ENCODE measurements at places on chromosomes 12 and 14.

DNA sequence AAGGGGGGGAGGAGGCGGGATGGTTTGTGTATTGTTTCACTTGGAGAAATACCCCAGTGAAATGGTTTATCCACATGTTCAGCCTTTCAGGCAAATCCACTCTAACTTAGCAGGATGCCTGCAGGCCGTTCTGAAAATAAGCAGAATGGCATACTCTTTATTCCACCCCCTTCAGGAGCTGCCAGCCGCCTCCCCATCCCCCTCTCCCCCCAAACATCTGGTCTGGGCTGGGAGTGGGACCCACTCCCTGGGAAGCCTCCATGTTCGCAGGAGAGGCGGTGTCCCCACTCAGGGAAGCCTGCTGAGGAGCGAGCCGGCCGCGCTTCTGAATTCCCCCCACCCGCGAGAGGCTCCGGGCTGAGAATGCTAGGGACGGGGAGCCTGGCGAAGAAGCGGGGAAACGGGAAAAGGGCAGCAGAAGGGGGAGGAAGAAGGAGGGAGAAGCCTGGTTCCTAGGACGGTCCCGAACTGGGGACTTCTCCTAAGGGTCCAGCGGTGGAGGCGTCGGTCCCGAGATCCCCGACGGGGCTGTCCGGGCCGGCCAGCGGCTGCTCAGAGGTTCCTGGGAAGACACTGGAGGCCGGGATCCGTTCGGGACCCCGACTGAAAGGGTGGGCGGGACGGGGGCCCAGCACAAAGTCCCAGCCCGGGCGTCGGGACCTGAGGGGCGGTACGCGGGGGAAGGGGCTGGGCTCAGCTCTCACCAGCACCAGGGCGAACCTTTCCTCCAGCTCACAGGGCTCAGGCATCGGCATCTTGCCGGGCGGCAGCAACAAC is 666 bp downstream of the FMNL3 start:
- DNase-seq, result peak; percentile 38

- no peak for DNase-seq
These were observed 52.7 kb downstream of the KCNA5 start for GRCh38 chr12:5096241-5096924.

DNA sequence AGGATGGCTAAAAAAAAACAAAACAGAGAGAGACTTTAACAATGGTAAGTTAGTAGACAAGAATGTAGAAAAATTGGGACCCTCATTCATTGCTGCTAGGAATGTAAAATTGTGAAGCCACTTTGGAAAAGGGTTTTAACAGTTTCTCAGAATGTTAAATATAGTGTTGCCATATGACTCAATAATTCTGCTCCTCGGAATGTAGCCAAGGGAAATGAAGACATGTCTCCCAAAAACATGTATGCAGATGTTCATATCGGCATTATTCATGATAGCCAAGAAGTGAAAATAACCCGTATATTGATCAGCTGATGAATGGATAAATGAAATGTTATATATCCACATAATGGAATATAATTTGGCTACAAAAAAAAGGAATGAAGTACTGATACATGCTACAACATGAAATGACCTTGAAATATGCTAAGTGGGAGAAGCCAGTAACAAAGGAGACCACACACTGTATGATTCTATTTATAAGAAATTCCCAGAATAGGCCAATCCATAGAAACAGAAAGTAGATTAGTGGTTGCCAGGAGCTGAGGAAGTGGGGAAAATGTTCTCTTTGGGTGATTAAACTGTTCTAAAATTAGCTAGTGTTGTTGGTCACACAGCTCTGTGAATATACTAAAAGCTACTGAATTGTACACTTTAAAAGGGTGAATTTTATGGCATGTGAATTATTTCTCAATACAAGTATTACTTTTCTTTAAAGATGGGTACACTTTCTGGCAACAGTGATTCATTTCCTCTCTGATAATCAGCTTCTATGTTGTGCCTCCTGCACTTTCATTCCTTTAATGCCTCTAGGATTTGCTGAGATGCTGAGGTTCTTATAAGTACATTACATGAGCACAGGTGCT is 132.5 kb downstream of the DAAM1 start:
- no peak for DNase-seq

DNA sequence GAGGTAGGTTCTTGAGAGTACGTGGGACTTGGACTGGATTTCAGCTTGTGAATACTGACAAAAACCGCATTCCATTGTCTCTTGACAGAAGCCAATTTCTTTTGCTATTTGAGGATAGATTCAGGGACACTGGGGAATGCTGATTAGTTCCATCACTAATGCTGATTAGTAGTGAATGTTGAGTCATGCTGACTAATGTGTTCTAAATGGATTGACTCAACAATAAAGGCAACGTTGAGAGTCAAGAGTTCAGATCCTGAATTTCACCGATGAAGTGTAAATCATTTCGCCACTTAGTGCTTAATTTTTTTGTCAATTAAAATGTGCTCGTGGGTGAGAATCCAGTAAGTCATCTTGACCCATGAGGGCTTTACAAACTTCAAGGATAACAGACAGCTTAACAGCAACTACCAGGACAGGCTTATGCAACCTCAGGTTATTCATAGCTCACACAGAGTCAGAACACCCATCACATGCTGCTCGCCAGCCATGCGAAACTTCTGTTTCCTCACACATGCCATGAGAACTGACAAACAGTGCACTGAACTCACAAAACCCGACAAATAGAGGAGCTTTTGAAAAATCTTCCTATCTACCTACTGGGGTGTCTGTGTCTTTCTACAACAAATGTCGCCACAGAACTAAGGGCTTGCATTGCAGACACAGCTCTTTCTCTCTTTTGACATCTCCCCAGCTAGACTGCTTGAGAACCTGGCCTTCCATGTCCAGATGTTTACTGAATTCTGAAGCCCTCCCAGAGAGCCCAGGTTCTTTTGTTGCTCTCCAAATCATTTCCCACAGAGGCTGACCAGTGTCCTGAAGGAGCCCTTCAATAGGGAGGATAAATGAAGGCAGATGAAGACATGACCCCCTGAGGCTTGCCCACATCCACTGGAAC is 316.4 kb downstream of the ZFP36L1 start:
- no peak for DNase-seq

GRCh38 chr14:104266631-104267575 is 128.5 kb downstream of the KIF26A start:
- DNase-seq, result no peak

- no peak for DNase-seq
These were observed 1.4 kb downstream of the WSB2 start for GRCh38 chr12:118059341-118060191.

- DNase-seq, result peak; percentile 41
These were observed 89.8 kb downstream of the CRADD start for GRCh38 chr12:93766796-93767523.

DNA sequence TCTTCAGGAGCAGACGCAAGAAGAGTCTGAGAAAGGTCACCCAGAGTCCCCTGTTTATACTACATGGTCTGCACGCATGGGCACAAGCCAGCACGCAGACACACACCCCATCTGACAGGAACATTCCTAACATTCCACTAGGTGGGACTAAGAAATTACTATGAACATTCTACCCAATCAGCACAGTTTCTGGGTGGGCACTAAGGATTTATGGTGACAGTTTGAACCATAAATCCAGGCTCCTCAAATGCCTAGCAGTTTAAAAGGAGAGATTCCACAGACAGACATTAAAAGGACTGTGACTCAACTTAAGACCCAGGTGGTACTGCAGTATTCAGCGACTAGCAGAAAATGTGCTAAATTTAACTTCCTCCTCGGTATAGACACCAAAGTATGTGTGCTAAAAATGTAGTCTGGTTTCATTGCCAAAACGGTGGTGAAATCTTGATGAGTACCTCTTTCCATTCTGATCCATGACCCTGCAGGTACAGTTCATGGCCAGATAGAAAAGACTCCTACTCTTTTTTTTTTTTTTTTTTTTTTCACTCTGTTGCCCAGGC is 16.2 kb downstream of the ABHD4 start:
- peak; percentile 80 for DNase-seq

- DNase-seq, result no peak
These were observed 10.1 kb downstream of the ISM2 start for GRCh38 chr14:77488558-77488957.

- DNase-seq, result no peak
These were observed 88.7 kb downstream of the BCL11B start for GRCh38 chr14:99183311-99183710.

DNA sequence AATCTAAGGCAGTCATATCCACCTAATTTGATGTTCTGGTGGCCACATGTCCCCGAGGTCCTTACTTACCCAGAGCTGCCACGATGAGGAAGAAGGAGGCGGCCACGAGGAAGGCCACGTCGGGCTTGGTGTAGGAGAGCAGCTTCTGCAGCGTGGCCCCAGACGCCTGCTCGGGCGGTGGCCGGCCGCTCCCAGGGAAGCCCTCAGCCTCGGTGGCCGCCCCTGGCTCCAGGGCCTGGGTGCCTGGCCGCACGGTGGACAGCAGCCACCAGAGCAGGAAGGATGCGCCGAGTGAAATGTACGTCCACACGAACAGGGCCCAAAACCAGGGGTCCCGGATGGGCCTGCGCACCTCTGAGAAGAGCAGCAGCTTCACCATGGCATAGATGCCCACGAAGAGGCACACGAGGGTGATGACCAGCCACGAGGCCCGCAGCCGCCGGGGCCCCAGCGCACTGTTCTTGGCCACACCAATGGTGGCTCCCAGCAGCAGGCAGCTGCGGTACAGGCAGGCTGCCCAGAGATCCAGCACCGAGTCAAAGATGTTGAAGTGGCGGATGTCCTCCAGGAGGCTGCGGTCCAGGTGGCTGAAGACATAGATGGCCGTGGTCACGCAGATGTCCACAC is 6.6 kb downstream of the ABCB9 start:
- DNase-seq, result no peak

DNA sequence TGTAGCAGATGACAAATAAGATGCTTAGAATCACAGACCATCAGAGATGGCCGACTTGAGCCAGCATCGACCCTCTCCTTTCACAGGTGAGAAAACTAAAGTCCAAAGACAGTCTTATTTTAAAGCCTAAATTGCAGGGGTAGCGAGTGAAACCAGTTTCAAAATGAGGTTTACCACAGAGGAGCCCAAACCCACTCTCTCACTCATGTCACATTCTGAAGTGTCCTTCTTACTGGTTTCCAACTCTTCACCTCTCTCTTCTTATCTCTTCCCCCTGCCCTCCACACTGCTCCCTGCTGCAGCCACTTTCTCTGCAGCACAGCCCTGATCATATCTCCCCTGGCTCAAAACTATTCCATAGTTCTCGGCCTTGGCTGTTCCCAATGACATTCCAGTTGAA is 57.0 kb upstream of the NID2 start:
- DNase-seq, result no peak
